ENCODE measurements at places on chromosomes 2 and 18.

- DNase-seq = no peak
Observed at GRCh38 chr2:45279356-45279755, 270.1 kb upstream of the SIX2 start.

DNA sequence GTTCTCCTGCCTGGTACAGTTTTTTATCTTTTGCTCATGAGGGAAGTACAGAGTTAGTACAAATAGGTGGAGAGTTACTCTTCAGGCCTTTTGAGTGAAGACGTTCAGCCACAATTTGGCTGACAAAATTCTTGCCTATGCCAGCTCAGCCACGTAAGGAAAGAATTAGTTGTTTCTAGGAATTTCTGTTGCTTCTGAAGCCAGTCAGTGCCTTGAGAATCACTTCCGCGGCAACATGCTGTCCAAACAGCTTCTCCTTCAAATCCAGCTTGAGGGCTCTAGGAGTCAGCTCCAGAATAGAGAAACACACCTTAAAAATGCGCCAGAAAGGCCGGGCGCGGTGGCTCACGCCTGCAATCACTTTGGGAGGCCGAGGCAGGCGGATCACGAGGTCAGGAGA lies 27.5 kb downstream of the M1AP start:
- no peak for DNase-seq

DNA sequence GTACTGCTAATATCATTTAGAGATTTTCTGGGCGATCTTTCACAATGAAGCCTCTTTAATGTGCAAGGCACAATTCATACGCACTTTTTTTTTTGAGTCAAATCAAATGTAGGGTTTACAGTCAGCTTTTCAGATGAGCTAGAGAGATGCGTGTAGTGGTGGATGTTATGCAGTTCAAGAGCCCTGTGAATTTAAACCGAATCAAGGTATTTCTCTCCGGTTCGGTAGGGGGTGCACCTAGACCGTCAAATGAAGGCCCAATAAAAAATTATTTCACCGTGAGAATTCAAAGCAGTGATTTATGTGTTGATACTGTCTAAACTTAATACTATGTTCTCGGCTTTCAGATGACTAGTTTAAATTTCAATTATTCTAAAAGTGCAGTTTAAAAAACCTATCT lies 1.1 kb downstream of the PTH2R start:
- peak; percentile 3 for DNase-seq

GRCh38 chr2:216306868-216307267 lies 65.4 kb downstream of the MARCHF4 start:
- no peak for DNase-seq

DNA sequence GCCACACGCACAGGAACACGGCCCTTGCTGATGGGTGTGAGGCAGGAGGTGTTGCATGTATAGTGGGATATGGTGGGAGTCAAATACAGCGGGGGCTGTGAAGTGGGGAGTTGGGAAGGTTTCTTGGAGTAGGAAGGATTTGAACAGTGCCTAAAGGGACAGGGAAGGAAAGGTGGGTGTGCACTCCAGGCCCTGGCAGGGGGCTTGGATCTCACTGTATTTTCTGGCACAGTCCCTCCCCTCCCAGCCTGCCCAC lies 6.9 kb downstream of the RAB31 start:
- no peak for DNase-seq

Measured in LHCN-M2 (cell line).